ENCODE measurements at places on chromosomes 5 and 9.

DNA sequence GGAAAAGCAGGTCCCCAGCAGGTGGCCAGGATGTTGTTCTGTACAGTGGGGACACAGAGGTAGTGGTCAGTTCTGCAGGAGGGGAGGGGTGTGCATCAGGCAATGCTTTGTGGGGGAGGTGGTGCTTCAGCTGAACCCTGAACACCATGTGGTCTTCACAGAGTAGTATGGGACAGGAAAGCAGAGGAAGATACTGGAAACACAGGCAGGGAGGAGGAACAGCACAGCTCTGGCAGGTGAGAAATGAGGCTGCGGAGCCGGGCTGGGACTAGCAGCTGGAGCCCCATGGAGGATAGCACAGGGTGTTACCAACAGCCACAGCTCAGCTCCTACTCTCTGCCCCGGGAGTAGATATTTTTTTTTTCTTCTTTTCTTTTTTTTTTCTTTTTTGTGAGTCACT lies 161.5 kb downstream of the ENTREP1 start:
- DNase-seq = no peak

DNA sequence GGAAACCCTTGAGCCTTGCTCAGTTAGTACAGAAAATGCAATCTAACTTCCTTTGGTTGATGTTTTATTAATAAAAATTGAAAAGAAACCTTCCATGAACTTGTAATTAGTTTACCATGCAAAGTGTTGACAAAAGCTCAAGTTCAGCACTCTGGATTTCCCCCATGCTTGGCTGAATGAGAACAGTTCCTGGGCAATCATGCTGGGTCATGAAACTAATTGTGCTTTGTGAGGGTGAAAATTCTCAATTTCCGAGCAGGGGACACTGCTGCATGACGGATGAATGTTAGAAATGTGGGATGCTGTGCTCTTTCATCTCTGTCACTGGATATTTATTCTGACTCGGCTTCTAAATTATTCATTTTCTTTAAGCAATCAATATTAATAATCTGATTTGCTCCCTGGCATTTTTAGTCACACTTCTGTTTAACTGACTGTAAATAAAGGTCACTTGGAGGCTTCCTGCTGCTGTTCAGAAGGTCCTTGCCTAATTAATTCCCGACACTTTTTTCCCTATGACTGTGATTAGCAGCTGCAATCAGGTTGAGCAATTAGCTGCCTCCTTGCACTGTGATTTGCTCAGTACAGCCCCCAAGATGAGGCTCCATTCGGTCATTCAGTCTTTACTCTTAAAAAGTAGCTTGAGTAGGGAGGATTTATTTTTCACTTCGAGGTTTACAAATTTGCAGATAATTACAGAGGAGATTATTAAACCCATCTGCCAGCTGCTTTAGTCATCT lies 678.1 kb upstream of the ZNF608 start:
- peak; percentile 16 for DNase-seq

GRCh38 chr5:157602505-157602904 lies 26.9 kb upstream of the ADAM19 start:
- DNase-seq = no peak

GRCh38 chr9:134025606-134026541 lies 593 bp downstream of the BRD3OS start:
- DNase-seq = peak; percentile 77

DNA sequence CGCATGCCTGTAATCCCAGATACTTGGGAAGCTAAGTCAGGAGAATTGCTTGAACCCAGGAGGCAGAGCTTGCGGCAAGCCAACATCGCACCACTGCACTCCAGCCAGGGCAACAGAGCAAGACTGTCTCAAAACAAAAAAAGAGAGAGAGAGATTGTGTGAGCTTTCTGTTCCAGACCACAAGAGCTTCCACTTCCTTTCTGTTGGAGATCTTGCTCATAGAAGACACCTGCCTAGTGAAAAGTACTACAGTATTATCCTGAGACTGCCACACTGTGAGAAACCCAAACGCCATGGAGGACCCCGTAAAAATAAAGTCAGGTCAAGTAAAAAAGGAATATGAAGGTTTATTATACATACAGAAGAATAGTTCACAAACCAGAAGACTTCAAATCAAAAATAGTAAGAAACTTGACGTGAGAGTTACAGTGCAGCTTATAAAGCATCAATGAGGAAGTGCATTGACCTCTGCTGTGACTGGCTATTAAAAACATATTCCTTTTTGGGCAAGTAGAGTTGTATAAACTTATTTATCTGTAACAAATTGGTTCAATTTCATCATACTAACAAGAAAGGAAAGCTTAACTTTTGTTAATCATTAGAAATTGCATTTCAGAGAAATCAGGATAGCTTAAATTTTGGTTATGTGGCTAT lies 4.3 kb upstream of the EMB start:
- no peak for DNase-seq

GRCh38 chr9:114953959-114954358 lies 23.6 kb upstream of the TNFSF8 start:
- DNase-seq = no peak

- no peak for DNase-seq
These were observed 100.7 kb upstream of the SPRY4 start for GRCh38 chr5:142425286-142426065.

DNA sequence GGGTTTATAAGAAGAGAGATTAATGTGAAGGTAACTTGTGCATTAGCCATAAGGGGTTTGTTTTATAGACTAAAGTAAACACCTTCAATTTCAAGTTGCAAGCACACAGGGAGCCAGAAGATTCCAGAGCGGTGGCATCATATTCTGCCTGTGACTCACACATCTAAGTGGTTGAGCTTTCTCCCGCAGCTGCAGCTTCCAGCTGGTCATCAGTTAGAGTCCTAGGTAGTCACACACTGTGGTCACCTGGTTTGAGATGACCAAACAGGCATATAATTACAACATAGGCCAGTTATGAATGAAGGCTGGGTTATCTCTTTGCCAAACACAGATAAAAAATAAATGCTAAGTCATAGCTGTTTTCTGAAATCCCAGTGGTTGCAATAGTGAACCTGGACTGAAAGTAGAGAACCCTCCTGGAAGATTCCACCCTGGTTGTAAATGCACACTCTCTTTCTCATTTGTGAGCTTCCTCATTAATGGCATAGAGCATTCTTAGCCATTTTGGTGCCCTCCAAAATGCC lies 171.3 kb downstream of the GDNF start:
- no peak for DNase-seq

DNA sequence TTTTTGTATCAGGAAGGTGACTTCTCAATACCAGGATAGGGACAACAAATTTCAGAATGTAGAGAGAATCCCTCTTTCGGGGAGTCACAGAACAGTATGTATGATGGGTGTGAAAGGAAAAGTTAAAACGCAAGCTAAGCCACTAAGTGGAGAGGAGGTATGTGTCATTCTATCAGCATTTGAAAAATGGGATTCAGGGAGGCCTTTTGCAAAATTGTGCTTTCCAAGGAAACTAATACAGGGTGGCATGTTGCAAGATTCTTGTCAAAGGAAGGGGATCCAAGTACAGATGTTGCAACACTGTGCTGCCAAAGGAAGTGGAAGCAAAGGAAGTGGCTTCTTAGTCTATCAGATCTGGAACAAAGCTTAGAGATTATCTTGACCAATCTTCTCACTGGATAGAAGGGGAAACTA lies 12.6 kb upstream of the TNIP1 start:
- DNase-seq = no peak

DNA sequence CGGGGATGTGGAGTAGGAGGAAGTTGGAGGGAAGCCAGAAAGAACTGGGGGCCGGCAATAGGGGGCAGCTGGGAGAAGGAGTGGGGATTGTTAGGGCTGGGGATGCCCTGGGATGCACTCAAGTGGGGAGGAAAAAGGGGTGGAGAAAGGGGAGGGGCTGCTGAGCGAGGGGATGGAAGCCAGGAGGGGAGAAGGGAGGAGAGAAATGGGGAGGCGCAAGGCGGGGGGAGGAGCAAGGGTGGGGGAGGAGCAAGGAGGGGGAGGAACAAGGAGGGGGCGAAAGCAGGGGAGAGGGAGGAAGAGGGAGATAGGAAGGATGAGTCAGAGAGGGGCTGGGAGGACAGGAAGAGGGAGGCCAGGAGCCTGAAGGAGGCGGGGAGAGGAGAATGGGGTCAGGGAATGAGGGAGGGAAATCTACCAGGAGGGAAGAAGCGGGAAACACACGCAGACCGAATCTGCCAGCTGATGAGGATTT lies 1.6 kb downstream of the IRX4 start:
- no peak for DNase-seq

GRCh38 chr9:135770771-135771170 lies 68.8 kb downstream of the KCNT1 start:
- DNase-seq = no peak

DNA sequence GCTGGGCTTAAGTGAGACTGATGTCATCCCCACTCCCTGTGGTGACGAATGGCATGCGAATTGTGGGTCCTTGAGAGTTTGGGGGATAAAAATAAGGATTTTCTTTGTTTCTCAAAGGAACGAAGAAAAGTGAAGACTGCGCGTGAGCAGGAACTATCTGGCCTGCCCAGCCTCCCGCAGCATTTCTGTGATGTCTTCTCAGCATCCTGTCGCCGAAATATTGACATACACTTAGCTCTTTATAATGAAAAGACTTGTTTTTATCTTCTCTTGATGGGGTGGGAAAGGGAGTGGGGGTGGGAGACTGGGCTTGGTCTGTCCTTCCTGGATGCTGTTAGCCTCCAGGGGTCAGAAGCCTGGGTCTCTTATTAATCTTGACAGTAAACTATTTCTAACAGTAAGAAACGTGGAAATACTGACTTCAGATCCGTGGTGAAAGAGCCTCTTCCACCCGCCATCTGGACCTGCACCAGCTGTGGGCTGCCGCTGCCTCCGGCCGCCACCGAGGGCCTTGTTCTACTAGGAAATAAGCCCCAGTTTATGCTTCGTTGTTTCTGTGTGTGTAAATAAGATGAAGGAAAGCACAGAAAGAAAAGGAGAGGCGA lies 239.6 kb downstream of the FANCC start:
- no peak for DNase-seq

GRCh38 chr5:23507278-23507685 lies at the start of gene PRDM9:
Gene PRDM9 (plus strand): TSS chr5:23507609. CDS start chr5:23509034, 1,425 bp downstream.
- no peak for DNase-seq

GRCh38 chr5:141992349-141992963 lies 20.4 kb downstream of the GNPDA1 start:
- peak; percentile 43 for DNase-seq

DNA sequence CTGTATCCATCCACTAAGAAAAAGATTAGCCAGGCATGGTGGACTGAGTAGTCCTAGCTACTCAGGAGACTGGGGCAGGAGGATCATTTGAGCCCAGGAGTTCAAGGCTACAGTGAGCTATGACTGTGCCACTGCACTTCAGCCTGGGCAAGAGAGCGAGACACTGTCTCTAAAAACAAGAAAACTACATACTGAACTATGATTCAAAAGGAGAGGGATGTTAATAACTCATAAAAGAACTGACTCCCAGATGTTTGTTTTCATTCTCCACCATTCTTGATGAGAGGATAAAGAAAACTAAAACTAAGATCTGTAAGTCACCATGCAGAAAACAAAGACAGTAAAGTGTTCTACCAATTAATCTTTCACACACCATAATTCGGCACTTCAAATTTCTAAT lies 53.5 kb downstream of the AUH start:
- no peak for DNase-seq

DNA sequence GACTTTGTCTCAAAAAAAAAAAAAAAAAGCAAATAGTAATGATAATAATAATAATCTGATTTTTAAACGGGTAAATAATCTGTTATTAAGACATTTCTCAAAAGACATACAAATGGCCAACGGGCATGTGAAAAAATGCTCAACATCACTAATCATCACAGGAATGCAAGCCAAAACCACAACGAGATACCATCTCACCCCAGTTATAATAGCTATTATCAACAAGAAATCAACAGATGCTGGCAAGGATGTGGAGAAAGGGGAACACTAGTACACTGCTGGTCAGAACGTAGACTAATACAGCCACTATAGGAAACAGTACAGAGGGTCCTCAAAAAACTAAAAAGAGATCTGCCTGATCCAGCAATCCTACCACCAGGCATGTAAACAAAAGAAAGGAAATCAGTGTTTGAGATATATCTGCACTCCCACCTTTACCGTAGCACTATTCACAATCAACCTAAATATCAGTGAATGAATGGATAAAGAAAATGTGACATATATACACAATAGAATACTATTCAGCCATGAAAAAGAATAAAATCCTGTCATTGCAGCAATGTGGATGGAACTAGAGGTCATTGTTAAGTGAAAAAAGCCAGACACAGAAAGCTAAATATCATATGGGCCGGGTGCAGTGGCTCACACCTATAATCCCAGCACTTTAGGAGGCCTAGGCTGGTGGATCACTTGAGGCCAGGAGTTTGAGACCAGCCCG lies 24.9 kb downstream of the VAV2 start:
- DNase-seq = no peak

DNA sequence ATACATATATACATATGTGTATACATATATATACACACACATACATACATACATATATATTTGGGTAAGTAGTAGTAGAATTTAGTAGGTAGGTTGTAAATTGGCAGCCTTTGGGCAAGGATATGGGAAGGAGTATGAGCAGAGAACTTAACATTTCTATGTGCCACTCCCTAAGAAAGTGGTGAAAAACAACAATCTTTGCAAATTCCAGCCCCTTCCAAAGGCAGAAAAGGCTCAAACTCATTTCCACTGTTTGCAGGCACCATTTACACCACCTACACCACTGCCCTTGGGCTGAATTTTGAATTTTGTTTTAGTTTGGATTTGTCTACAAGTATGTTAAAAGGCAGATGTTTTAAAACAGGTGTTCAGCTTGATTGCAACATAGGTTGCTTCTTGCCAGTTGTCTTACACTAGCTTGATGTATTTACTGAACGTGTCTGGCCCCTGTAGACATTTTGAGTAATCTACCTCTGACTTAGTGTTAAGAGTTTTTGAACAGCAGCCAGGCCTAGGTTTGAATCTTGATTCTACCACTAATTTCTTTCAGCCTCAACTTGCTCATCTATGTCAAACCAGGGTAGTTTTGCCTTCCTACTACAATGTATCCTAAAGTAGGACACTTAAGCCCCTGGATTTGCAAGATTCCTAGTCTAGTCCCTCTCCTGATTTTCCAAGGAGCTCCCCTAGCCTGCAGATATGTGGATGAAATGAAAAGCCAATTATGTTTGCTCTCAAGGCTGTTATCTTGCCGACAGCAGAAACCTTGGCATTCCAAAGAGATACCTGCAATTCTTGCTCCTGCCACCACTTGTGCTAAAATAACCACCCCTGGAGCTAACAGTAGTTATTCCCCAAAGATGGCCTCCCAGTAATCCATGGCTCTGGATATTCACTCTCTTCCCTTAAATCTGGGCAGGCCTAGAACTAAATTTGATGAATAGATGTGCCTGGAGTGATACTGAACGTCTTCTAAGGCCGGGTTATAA lies 156.2 kb upstream of the SLC44A1 start:
- DNase-seq = no peak

Measured in NCI-H2171 treated with DMSO at 0.1 percent for 48 hours (cell line).